A549 treated with DMSO at 1 μM for 4 hours (cell line): ENCODE measurements at places on chromosomes 3 and 15. TPM values are rescaled to one million over a fixed set of nuclear protein-coding genes. Genes with fewer than 3 reads are reported as not detected.

The DPPA4 gene
- total RNA-seq = not detected in 5 replicates

The PRKAR2A gene
- 16.9 to 22.1 TPM (median 21.3 TPM) in 5 replicates for total RNA-seq

The FAM227B gene
- total RNA-seq = 0.76 to 1.3 TPM (median 1.1 TPM) in 5 replicates

The APOD gene
- total RNA-seq = 0.48 to 0.95 TPM (median 0.55 TPM) in 5 replicates

The MGLL gene
- 60.0 to 73.4 TPM (median 65.8 TPM) in 5 replicates for total RNA-seq

The WHAMM gene
- total RNA-seq = 6.9 to 8.1 TPM (median 7.1 TPM) in 5 replicates

The KLHL40 gene
- total RNA-seq = not detected in 5 replicates

The CYP8B1 gene
- not detected in 5 replicates for total RNA-seq

The PYGO1 gene
- 7.5 to 9.7 TPM (median 7.9 TPM) in 5 replicates for total RNA-seq

The PLA2G4F gene
- total RNA-seq = not detected in 5 replicates

The CLCN2 gene
- total RNA-seq = 4.7 to 5.4 TPM (median 5.2 TPM) in 5 replicates

The NCBP2 gene
- 46.3 to 53.9 TPM (median 49.0 TPM) in 5 replicates for total RNA-seq

The DISP2 gene
- 0.32 to 1.3 TPM (median 1.2 TPM) in 5 replicates for total RNA-seq

The SHF gene
- 0.62 to 1.0 TPM (median 0.83 TPM) in 5 replicates for total RNA-seq

The CHAC1 gene
- total RNA-seq = 3.5 to 6.9 TPM (median 3.9 TPM) in 5 replicates

The MYH15 gene
- 0.24 to 0.32 TPM (median 0.31 TPM) in 5 replicates for total RNA-seq

The SNTN gene
- not detected in 5 replicates for total RNA-seq

The DTWD1 gene
- total RNA-seq = 12.5 to 18.0 TPM (median 14.0 TPM) in 5 replicates

The KCNMB2 gene
- not detected in 5 replicates for total RNA-seq
